ENCODE measurements at places on chromosomes 4 and X.

- no peak for DNase-seq
These were observed 38.9 kb downstream of the AFF1 start for GRCh38 chr4:86973668-86974067.

GRCh38 chr4:184459413-184459812 lies 14.9 kb downstream of the IRF2 start:
- DNase-seq: no peak

DNA sequence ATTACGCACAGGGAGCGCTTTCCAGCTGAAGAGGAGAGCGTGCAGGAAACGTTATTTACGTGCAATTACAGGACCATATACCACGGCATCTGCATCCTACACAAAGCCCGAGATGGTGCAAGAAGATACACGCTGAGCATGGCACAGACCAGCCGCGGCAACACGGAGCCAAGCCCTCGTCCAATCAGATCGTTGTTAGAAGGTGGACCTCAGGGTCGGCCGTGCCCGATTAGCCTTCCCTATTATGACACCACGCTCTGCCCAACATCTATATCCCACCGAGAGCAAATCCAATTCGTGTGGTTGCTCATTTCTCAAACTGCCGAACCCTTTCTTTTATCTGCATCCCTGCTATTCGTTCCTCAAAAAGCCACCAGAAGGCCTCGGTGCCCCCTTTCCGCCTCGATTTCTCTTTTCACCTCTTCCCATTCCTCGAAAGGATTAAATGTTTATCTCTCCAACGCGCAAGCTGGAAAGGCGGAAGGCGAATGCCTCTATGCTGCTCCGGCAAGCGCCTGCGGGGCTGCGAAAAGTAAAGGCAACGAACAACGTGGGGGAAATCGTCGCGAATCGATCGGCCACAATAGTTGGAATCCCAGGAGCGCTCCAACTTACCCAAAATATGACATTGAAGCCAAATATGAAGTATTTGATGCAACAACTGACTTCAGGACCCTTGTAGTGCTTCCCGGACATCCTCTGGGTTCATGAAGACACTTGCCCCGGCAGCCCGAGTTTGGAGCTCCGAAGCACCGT lies 702 bp downstream of the TSPAN5 start:
- no peak for DNase-seq

DNA sequence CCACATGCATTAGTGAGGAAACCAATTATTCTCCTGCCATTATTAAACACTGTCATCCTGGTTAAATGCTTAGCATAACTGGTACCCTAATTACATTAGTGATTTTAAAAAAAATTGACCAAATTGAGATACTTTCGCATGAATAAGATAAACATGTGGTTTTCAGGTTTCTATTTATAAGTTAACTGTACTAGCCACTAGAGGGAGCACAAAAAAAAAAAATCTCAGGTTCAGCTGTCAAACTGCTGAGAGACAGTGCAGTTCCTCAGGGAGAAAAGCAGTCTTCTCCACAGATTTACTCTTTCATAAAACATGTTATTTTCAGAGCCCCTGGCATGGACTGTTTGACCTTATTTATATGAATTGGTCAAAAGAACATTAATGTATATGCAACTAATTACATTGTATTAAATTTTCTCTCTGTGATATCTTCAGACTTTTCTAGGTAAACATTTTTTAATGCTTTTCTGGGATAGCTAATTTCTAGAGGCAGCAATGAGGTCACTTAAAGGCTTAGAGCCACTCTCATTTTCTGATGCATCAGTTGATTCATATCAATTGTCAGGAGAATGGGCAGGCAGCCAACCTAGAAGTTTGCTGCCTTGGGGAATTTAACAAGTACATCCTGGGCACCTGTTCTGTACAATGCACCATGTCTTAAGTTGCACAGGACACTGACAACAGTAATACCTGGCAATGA lies 167.5 kb downstream of the CDS1 start:
- DNase-seq: no peak

Data from stimulated activated CD4-positive, alpha-beta T cell treated with anti-CD3 and anti-CD28 coated beads, TNF-alpha, amount 100 ng/mL, for 24 hours (primary cell).